ENCODE measurements at places on chromosomes 7 and 10.

DNA sequence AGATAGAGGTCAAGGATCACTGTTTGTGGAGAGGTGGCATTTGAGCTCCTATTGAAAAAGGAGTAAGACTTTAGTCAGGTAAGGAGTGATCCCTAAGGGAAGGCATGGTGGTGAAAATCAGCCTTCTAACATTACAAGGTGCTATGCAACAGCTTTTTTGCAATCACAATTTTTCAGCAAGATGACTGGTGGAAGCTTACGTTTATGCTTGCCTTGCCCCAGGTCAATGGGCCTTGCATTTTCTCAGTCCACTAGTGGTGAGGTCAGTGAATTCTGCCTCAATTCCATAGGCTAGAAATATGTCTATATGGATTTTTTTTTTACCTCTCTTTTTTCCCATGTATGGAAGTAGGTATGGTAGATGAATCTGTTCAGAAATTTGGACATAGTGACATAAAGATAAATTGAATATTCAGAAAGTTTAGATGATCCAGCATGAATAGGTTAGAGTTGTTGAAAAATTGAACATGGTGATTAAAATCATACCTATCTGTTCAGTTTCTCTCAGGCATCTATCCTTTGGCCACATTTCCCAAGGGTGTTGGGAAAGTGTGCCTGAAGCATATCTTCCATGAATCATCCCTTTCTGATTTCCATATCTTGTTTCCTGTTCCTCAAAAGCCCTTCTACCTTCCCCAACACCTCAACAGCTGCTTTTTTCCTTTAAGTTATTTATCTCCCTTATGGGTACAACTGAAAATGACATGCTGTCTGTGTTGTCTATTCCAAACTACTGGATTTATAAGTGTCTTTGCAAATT lies 71.9 kb upstream of the PTPRZ1 start:
- no peak for DNase-seq

DNA sequence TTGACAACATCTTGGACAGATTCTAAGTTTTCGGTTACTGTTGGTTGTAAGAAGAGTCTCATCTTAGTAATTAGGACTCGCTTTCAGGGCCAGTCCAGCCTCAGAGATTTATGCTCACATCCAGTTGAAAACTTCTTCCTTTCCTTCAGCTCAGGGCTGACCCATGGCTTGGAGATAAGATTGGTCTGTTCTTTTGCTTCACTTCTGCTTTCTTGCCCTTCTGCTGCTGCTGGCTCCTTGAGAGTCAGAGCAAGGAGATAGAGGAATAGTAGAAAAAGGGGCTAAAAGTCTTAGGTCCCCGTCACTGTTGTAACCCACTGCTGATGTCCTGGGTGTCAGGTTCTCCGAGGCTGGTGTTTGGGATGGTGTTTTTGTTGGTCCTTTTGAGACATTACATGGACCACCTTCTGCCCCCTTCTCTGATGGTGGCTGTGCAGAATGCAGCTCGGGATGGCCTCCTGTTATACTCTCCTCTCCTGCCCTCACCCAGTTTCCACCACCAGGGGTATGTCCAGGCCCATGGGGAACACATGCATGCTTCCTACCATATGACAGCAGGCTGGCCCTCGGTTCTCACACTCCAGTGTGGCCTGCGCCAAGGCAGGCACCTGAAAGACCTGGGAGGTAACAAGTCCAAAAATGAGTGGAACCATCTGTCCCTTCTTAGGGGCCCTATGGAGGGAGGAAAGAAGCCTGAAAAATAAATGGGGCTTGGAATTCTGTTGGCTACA lies 67.8 kb upstream of the PCBD1 start:
- no peak for DNase-seq

GRCh38 chr10:130808686-130809085 lies 502.8 kb downstream of the TCERG1L start:
- no peak for DNase-seq

DNA sequence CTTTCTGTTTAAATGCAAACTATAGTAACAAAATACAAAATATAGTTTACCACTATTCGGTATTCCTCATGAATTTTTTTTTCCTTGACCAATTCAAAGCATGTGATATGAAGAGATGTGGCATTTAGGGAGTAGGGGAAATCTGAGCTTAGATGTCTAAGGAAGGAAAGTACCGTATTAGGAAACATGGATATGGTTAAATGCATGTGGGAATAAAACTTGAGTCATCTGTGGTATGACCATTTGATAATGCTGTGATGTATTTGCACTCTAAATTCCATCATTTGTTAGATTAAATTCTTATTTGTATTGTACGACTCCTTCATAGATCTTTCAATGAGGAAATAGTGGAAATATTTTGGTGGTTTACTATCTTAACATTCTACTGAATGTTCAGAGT lies 19.7 kb downstream of the AHR start:
- DNase-seq: no peak

- DNase-seq: no peak
These were observed 121.9 kb downstream of the PTPRZ1 start for GRCh38 chr7:121994625-121995410.

DNA sequence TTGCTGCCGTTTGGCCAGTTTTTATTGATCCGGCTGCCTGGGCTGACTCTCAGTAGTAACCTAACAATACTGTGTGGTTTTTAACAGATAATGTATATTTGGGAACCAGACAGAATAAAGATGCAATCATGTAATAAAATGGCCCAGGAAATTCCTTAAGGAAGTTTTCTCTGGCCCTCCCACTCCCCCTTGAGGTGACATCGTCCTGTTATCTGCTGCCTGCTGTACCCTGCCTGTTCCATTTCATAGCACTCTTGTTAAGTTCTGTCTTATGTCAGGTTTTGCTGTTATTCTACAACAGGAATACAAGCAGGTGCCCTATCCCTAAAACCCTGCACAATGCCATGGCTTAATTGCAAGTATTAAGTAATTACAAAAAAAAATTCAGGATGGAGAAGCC lies 12.5 kb downstream of the ITGB8 start:
- no peak for DNase-seq

DNA sequence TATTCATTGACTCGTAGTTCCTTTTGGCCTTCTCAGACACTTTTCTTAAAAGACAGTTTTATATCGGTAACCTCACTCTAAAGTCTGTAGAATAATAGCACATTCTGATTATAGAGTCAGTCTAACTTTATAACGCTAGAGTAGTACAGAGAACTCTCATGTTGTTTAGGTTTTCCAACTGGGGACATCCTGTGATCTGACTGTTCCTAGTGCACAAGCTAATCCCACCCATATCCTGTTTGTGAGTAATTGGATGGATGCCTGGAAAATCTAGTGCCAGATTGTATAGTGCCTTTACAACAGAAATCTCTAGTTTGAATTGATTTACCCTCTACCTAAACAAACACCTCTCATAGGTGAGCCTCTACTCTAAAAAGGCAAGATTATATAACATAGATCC lies 107.4 kb downstream of the ZEB1 start:
- DNase-seq: no peak

GRCh38 chr10:125096371-125096770 lies 64.0 kb downstream of the CTBP2 start:
- DNase-seq: no peak

GRCh38 chr7:140915935-140916555 lies 8.7 kb downstream of the BRAF start:
- no peak for DNase-seq

Data from nucleus accumbens (tissue), 56 donors.